ENCODE measurements at places on chromosomes 12 and 14.

- H3K27ac ChIP-seq = no peak overlapping the region
- no peaks in the 10 kb centered on the region for H3K36me3 ChIP-seq
- H3K27me3 ChIP-seq = no peaks in the 10 kb centered on the region
- no peak overlapping the region for H3K4me3 ChIP-seq
- no peak for DNase-seq
These were observed 18.6 kb downstream of the AKAP3 start for GRCh38 chr12:4630262-4630661.

DNA sequence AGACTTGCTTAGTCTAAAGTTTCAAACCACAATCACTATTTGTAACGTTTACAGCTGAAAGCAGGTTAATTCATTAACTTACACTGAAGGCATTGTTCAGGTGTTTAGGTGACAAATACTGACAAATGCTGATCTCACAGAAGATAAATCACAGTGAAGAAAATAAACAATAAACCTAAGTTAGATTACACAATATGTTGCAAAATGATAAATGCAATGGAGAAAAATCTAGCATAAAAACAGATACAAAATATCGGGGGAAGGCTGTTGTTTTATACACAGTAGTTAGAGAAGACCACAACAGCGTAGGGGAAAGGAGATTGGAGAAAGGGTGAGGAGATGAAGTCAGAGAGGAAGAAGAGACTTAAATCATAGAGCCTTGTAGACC, 3.0 kb downstream of the SCAF11 start:
- peaks cover 40% of the 10 kb centered on the region for H3K4me1 ChIP-seq
- H3K27ac ChIP-seq = no peak overlapping the region
- no peak for DNase-seq
- H3K27me3 ChIP-seq = no peaks in the 10 kb centered on the region

- H3K4me3 ChIP-seq = no peak overlapping the region
- no peak overlapping the region for H3K27ac ChIP-seq
- no peaks in the 10 kb centered on the region for H3K36me3 ChIP-seq
- no peaks in the 10 kb centered on the region for H3K27me3 ChIP-seq
- H3K4me1 ChIP-seq = peaks cover 5% of the 10 kb centered on the region
- no peak for DNase-seq
These were observed 51.9 kb upstream of the KCNMB4 start for GRCh38 chr12:70314145-70314544.

DNA sequence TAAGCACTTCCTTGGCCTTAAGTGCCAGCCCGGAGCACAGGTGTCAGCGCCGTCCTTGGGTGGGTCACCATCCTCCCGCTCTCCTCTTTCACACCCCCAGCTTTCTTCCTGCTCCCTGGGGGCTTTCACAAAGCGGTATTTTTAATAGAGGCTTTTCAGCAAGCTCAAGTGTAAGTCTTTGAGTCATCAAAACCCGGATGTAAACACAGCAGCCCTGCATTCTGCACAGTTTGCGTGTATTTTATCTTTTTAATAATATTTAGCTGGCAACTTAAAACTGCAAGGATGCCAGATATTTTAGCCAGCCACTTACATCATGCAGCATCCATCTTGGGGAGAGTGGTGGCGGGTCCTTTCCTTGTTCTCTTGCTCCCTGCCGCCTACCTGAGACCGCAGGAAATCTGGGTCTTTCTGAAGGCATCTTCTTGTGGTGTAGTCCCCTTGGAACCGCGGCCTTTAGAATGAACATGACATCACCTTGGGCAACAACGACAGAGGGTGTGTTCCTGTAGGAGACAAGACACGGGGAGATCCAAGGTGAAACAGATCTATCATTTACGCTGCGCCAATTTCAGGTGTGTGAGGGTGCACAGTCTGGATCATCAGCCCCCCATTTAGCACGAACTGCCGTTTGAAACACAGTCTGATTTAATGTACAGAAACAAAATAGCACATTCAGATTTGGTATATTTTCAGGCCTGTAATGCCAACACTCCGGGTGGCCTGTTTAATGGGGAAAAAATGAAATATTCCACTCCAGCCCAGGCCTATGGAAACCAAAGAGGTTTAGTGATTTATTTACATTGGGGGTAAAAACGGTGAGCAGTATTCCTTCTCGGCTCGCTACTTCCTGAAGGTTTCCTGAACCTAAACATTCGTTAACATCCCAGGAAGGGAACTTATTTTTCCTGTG, 12.5 kb upstream of the IRF2BPL start:
- peak overlapping the region; percentile 97 for H3K27ac ChIP-seq
- peak overlapping the region; percentile 78 for H3K4me3 ChIP-seq

- H3K4me3 ChIP-seq = no peak overlapping the region
- no peak for DNase-seq
- H3K4me1 ChIP-seq = no peaks in the 10 kb centered on the region
- H3K27ac ChIP-seq = no peak overlapping the region
These were observed 117.9 kb downstream of the DICER1 start for GRCh38 chr14:95039259-95039992.

DNA sequence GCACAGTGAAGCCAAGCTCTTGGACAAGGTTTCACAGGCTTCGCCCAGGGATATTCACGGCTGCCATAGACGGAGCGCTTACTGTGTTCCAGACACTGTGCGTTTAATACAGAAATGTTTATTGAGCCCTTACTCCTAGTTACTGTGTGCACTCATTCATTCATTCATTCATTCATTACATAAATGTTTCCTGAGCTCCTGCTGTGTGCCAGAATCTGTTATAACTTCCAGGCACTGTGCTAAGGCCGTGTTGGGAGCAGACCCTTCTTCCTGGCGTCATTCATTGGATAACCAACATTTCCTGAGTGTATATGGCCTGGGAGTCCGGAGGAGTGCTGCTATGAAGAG, 760 bp upstream of the MED13L start:
- H3K4me3 ChIP-seq = peak overlapping the region; percentile 55

- H3K36me3 ChIP-seq = no peaks in the 10 kb centered on the region
- DNase-seq = peak; percentile 7
- H3K27ac ChIP-seq = no peak overlapping the region
- H3K4me3 ChIP-seq = peak overlapping the region; percentile 47
- H3K27me3 ChIP-seq = peaks cover 3% of the 10 kb centered on the region
These were observed 947 bp upstream of the LRRC9 start for GRCh38 chr14:59918824-59919569.

Data from naive thymus-derived CD4-positive, alpha-beta T cell (primary cell).